ENCODE measurements at places on chromosomes 4 and X. TPM values are rescaled to one million over a fixed set of nuclear protein-coding genes. Genes with fewer than 3 reads are reported as not detected.

TAB3 gene
- 10.6 TPM for total RNA-seq

SCML1 gene
- total RNA-seq: 14.1 TPM

GCNA gene
- total RNA-seq: 3.0 TPM

- H3K27ac ChIP-seq: no peak overlapping the region
- no peaks in the 10 kb centered on the region for H3K27me3 ChIP-seq
- H3K4me1 ChIP-seq: no peaks in the 10 kb centered on the region
- no peak overlapping the region for H3K4me3 ChIP-seq
- no peaks in the 10 kb centered on the region for H3K36me3 ChIP-seq
- no peak for DNase-seq
Measured at GRCh38 chr4:179666226-179666625, 2224.0 kb upstream of the AGA start.

DNA sequence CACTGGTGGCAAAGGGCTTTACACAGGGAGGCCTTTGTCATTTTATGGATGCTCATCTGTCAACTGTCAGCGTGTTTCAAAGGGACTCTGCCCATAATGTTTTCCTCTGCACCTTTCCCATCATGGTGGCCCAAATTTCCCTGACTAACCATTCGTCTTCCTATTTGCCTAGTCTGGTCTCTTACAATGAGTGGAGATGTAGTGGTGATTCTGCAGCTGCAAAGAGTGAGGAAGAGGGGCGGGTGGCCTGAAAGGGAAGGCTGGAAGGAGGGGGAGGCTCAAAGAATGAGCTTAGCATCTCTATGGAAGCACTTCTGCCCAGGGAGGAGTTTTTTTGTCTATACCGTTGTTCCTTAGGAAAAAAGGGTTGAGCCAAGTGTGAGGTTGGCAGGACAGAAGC lies 447.5 kb downstream of the NKX6-1 start:
- DNase-seq: no peak
- H3K27me3 ChIP-seq: no peaks in the 10 kb centered on the region
- H3K27ac ChIP-seq: no peak overlapping the region
- no peak overlapping the region for H3K4me3 ChIP-seq
- no peaks in the 10 kb centered on the region for H3K36me3 ChIP-seq

DNA sequence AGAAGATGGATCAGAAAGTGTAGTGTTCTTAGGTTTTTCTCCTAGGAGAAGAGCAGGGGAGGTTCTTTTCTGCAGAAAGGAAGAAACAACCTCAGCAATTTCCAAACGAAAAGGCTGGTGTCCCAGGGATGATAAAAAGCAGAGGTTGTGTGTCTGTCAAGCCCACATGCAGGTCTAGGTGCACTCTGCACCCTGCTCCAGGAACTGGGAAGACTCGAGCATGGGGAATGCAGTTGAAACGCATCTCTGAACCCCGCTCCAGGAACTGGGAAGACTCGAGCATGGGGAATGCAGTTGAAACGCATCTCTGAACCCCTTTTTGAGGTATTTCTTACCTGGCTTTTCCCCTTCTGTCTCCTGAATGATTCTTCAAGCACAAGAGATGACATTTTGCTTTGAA lies 171.2 kb downstream of the LDB2 start:
- no peak overlapping the region for H3K4me3 ChIP-seq
- no peak for DNase-seq
- H3K36me3 ChIP-seq: no peaks in the 10 kb centered on the region
- no peak overlapping the region for H3K27ac ChIP-seq
- H3K27me3 ChIP-seq: no peaks in the 10 kb centered on the region

- no peak overlapping the region for H3K4me3 ChIP-seq
- H3K27me3 ChIP-seq: no peaks in the 10 kb centered on the region
- peaks cover 4% of the 10 kb centered on the region for H3K4me1 ChIP-seq
- H3K36me3 ChIP-seq: no peaks in the 10 kb centered on the region
- peak; percentile 21 for DNase-seq
Measured at GRCh38 chr4:116942315-116942714, 143.1 kb downstream of the TRAM1L1 start.

- no peaks in the 10 kb centered on the region for H3K27me3 ChIP-seq
- DNase-seq: no peak
- no peak overlapping the region for H3K4me3 ChIP-seq
- no peaks in the 10 kb centered on the region for H3K4me1 ChIP-seq
- no peak overlapping the region for H3K27ac ChIP-seq
Measured at GRCh38 chr4:138003248-138003647, 238.9 kb downstream of the SLC7A11 start.

Measured in A673 (cell line).